ENCODE measurements at places on chromosomes 7 and 10.

- DNase-seq, result no peak
Measured at GRCh38 chr10:26336979-26337378, 101.2 kb upstream of the APBB1IP start.

- no peak for DNase-seq
Measured at GRCh38 chr7:130627775-130628174, 40.8 kb downstream of the COPG2 start.

- DNase-seq, result no peak
Measured at GRCh38 chr7:55477781-55478374, 94.4 kb downstream of the VOPP1 start.

- DNase-seq, result no peak
Measured at GRCh38 chr10:36766940-36767339, 358.5 kb upstream of the ANKRD30A start.

GRCh38 chr10:100065084-100065660 is 16.5 kb downstream of the CPN1 start:
- no peak for DNase-seq

DNA sequence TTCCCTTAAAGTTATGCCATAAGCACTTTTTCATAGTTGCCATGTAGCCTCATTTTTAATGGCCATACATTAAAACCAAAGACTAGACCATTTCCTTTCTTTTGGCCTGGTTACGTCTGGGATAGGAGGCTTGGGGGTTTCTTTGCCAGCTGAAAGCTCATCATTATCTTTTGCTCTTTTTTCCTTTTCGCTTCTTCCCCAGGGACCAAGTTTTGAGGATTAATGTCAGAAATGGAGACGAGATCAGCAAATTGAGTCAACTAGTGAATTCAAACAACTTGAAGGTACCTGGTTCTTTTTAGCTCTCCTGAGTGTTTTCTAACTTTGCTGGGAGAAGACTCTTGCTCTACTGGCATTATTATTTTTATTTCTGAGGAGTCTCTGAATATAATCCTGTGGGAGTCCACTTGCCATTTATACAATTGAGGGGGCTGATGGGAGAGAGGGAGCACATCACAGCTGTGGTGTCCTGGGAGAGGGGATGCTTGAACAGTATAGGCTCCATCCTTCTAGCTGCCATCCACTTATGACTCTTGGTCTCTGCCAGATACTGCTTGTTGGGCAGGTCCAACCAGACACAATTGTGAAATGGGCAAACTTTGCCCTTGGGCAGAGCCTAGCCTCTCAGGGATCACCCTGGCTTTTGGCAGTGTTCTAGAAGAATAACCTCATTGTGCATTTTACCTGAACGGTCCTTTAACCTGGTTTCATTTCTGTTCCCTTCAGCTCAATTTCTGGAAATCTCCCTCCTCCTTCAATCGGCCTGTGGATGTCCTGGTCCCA is 5.8 kb downstream of the CPA4 start:
- DNase-seq, result no peak

DNA sequence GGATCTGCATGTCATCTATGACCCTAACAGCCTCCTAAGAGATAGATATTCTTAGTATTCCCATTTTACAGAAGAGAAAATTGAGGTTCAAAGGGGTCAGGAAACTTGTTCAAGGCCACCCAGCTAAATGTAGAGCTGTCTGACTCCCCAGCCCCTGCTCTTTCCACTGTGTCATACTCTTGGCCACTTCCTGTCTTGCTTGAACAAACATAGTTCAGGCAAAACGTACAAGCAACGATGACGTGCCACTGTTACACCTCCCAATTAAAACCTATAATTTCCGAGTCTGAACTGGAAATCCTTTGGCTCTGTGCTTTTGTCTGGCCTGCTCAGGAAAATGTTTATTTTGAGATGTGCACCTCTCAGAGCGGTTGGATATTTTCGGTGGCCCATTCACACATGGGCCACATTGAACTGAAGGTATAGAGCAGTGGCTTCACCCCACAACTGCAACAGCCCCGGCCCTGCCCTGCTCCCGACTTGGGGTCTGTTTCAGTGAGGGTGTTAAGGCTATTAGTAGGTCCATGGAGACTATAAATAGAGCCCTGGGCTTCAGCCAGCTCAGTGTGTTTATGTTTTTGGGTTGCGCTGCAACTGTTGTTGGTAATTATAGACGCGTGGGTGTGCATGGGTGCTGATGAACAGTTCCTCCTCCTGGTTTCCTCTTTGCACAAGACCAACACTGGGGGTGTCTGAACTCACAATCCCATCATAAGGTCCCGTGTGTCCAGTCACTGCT is 172.3 kb upstream of the ADO start:
- DNase-seq, result no peak

DNA sequence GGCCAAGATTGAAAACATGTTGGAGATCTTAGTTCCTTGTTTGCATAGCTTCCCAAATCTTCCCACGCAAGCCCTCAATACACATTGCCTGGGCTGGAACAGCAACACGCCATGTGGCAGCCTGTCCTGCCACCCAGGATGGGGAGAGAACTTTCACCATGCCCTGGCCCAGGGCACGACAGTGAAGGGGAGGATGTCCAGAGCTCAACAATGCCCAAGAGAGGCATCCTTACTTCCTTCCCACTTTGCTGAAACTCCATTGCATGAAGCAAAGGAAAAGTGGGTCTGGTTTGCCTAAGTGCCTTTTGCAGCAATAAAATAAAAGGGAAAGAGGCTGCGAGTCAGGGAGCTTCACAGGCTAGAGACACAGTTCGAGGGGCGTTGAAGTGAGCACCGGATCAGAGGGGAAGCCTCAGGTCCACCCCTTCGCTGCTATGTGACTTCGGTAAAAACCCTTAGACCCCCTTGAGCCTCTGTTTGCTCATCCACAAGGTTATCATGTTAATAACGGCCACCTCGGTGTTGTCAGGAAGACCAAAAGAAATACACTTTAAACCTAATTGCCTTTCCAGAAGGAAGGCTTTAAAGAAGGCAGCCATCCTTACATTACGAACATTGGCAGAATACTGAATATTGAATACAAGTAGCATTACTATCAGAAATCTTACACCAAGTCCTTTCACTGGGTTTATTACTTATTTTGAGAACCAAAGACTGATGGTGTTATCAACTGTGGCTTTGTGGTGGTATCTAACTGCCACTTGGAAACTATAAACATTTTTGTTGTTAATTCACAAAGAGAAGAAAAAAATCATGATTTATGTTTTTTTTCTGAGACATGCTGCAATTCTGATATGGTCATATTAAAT is 133.3 kb downstream of the ICA1 start:
- no peak for DNase-seq

DNA sequence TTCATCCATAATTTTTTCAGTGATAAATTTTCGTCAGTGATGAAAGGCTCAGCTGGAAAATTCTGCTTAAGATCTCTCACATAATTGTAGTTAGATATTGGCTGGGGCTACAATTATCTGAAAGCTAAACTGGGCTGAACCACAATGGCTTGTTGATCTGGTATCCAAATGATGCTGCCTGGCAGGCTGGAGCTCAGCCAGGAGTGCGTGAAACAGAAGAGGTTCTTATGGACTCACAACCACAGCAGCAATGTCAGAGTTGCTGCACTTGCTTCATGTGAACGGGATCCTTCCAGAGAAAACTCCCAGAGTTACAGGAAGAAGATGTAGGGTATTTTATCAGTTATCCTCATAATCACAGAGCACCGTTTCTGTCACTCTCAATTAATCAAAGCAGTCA is 533.2 kb upstream of the POM121L12 start:
- no peak for DNase-seq

GRCh38 chr10:71933651-71934050 is 30.5 kb upstream of the CHST3 start:
- DNase-seq, result no peak

DNA sequence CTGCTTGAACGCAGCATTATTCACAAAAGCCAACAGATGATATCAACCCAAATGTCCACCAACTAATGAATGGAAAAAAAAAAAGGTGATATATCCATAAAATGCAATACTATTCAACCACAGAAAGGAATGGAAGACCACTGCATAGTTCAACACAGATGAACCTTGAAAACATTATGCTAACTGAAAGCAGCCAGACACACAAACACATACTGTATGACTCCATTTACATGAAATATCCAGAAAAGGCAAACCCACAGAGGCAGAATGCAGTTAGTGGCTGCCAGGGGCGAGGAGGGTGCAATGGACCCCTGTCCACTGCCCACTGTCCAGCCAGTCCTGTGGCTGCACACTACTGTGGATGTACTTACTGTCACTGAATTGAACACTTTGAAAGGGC is 36.6 kb downstream of the KIAA1549 start:
- DNase-seq, result no peak

DNA sequence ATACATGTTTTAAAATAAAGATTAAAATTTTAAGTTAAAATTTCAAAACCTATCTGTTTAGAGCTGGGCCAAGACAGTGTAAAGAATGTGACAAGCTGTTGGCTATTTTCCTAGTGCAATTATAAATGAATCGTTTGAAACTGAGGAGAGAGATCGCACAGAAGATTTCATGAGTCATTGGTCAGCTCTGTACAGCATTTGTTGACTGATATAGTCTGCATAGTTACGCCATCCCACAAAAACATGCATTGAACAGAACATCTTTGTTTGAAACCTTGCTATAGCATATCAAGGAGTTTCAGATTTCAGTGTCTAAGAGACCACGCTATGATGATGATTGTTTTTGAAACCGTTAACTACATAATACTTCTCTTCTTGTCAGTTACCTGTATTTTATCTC is 1.3 kb upstream of the C10orf67 start:
- no peak for DNase-seq

- no peak for DNase-seq
Measured at GRCh38 chr7:101453617-101454016, 90.9 kb downstream of the COL26A1 start.

GRCh38 chr7:36039243-36039642 is 113.8 kb upstream of the EEPD1 start:
- DNase-seq, result no peak

DNA sequence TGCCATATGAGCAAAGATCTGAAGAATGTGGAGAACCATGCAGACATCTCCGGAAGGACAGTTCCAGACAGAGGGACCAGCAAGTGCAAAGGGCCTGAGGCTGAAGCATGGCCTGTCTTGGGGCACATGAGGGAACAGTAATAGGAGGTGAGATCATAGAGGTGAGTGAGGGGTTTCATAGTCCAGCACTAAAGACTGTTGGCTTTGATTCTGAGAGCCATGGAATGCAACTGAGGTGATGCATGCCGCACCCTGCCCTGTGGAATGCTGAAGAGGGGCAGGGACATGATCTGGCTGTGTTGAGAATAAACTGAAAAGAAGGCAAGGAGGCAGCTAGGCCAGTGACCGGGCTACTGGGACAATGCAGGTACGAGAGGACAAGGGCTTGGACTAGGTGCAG is 253.1 kb upstream of the KLF14 start:
- no peak for DNase-seq

All from frontal cortex (tissue), 4 donors.